A549 treated with CORT108297 at 1 μM for 4 hours (cell line): ENCODE measurements at places on chromosomes 5 and 9. TPM values are rescaled to one million over a fixed set of nuclear protein-coding genes. Genes with fewer than 3 reads are reported as not detected.

The C5orf58 gene
- not detected in 5 replicates for total RNA-seq

The CATSPER3 gene
- 0.23 to 0.48 TPM (median 0.41 TPM) in 5 replicates for total RNA-seq

The SH3GL2 gene
- total RNA-seq = 0.03 to 0.20 TPM (median 0.09 TPM) in 5 replicates

The WDR31 gene
- 0.95 to 1.4 TPM (median 1.1 TPM) in 5 replicates for total RNA-seq

The RNF183 gene
- total RNA-seq = 0.15 TPM in 1 of 5 replicates, not detected in the others

The ARL10 gene
- 0.23 to 0.61 TPM (median 0.35 TPM) in 5 replicates for total RNA-seq

The BRIX1 gene
- 50.6 to 56.0 TPM (median 53.4 TPM) in 5 replicates for total RNA-seq

The SHOC1 gene
- total RNA-seq = not detected in 5 replicates

The PCDHGA1 gene
- 0.30 to 0.39 TPM (median 0.37 TPM) in 5 replicates for total RNA-seq
